ENCODE measurements at places on chromosomes 3 and 15. TPM values are rescaled to one million over a fixed set of nuclear protein-coding genes. Genes with fewer than 3 reads are reported as not detected.

GRCh38 chr3:184380627-184381260, 890 bp downstream of the CHRD start:
- DNase-seq = no peak

- no peak for DNase-seq
Measured at GRCh38 chr15:62855085-62855476, 187.5 kb upstream of the TPM1 start.

GRCh38 chr3:15579051-15579450, 22.3 kb downstream of the HACL1 start:
- no peak for DNase-seq

Gene LXN
- 14.3 TPM for polyA plus RNA-seq

Gene RBP2
- not detected for polyA plus RNA-seq

Gene GUCA1C
- polyA plus RNA-seq = not detected

Gene FOXB1
- not detected for polyA plus RNA-seq
